Glomerular endothelial cell (primary cell): ENCODE measurements at places on chromosomes 5 and 9. TPM values are rescaled to one million over a fixed set of nuclear protein-coding genes. Genes with fewer than 3 reads are reported as not detected.

SEPTIN8 gene
- total RNA-seq, result 60.4 and 65.0 TPM in 2 replicates

GGTA1 gene
- 4.5 and 7.4 TPM in 2 replicates for total RNA-seq

CCDC192 gene
- total RNA-seq, result not detected in 2 replicates

PCDHA1 gene
- 0.06 TPM in 1 of 2 replicates, not detected in the other for total RNA-seq

IDNK gene
- total RNA-seq, result 4.6 and 4.9 TPM in 2 replicates

SCGB3A2 gene
- not detected in 2 replicates for total RNA-seq

GABRA6 gene
- total RNA-seq, result not detected in 2 replicates

INSL6 gene
- total RNA-seq, result not detected in 2 replicates

ZNF608 gene
- 26.8 and 30.9 TPM in 2 replicates for total RNA-seq

GRCh38 chr9:136939996-136940525 is 4.5 kb downstream of the FBXW5 start:
- no peak for DNase-seq

DNA sequence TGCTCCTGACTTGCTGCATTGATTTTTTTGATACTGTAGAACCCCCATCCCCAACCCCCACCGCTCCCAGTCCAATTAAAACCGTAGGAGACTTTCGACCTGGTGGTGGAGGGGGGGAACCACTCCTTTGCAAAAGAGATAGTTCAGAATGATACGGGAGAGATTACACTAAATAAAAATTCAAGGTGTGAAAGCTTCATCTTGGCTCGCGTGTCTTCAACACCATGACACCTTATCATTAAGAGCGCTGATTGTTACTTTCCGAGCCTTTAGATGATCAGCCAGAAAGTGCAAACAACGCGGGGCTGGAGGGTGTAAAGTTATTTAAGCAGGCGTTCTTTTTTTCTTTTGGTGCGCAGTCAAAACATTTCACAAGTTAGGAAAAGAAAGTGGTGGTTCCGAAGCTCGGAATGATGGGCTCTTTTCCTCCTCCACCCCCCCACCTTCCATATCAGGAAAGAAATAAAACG is 1.3 kb upstream of the ZNF462 start:
- DNase-seq, result no peak

- no peak for DNase-seq
These were observed 1244.1 kb upstream of the ACO1 start for GRCh38 chr9:31140316-31140715.

GRCh38 chr5:133523013-133523658 is 89.2 kb downstream of the FSTL4 start:
- DNase-seq, result no peak

DNA sequence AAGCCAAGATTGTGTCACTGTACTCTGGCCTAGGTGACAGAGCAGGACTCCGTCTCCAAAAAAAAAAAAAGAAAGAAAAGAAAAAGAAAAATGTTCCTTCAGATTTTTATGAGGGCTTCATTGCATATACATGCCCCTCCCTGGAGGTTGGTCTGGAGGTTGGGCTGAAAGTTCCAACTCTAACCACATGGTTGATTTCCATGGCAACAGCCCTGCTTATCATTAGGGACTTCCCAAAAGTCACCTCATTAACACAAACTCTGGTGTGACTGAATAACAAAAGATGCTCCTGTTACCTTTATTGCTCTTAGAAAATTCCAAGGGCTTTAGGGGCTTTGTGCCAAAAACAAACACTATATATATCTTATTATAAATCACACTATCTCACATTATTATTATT is 113.8 kb downstream of the TMC1 start:
- DNase-seq, result no peak

GRCh38 chr5:62521319-62521718 is 57.3 kb upstream of the LRRC70 start:
- DNase-seq, result no peak

DNA sequence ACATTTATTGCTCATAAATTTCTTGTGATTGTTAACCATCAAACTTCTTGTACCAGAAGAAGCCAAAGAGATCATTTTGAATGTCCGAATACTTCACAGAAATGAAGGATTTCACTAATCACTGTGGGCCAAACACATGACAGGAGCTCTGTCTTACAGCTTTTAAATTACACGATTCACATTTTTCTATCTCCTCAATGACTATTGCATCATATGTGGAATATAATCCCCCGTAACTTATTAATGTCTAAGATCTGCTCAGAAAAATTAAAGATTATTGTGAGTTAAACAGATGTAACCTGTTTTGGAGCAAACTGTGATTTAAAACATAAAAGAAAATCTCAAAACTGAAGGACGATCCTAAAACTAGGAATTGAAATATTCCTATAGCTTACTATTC is 645.2 kb upstream of the COX7C start:
- no peak for DNase-seq

DNA sequence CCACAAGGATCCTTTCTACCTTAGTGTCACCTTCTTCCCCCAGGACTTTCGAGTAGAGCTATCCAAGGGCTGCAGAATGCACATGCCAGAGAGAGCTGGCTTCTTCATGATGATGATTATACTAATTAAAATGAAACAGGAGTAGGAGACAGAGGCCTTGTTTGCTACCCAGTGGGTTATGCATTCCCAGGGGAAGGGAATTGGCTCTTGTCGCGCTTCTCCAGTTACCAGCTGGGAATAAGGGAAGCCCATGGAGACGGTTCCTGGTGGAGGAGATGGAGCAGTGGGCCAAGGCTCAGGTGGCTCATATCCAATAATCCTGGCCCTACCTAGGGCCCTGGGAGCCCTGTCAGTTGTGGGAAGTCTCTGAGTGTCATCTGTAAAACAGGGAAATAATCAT is 65.1 kb downstream of the WWC1 start:
- DNase-seq, result no peak

DNA sequence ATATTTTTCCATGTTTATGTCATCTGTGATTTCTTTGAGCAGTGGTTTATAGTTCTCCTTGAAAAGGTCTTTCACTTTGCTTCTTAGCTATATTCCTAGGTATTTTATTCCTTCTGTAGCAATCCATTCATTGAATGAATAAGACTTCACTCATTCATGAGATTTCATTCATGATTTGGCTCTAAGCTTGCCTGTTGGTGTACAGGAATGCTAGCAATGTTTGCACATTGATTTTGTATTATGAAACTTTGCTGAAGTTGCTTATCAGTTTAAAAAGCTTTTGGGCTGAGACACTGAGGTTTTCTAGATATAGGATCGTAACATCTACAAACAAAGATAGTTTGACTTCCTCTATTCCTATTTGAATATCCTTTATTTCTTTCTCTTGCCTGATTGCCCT is 15.9 kb downstream of the RLN2 start:
- no peak for DNase-seq

- no peak for DNase-seq
These were observed 14.3 kb downstream of the YTHDC2 start for GRCh38 chr5:113527746-113528145.

DNA sequence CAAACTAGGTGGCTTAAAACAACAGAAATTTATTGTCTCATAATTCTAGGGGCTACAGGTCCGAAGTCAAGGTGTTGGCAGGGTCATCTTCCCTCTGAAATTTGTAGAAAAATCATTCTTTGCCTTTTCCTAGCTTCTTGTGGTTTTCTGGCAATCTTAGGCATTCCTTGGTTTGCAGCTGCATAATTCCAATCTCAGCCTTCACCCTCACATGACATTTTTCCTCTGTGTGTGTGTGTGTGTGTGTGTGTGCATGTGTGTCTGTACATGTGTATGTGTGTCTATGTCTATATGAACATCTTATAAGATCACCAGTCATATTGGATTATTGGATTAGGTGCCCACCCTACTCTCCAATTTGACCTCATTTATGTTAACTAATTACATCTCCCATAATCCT is 330.6 kb downstream of the CHSY3 start:
- DNase-seq, result no peak
